ENCODE measurements at places on chromosomes 7 and 10.
A peak's percentile ranks its signal among the peaks of the same experiment; 100 is the strongest.

DNA sequence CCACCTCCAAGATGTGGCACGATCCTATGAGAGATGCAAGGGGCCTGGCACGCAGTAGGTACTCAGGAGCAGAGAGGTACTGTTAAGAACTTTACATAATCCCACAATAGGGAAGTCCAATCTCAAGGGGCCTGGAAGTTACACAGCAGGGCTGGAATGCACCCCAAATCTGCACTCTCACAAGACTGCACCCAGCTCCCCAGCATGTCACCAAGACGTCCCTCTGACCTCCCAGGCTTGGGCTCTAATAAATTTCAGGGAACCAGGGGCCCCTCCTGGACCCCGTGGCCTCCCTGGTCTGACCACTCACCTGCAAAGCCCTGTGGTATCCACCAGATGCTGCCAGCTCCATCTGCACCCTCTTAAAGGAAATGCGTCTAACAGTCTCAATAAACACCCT is 94.9 kb downstream of the OAT start:
- DNase-seq, result no peak

- no peak for DNase-seq
Observed at GRCh38 chr10:126597211-126597610, 73.3 kb downstream of the C10orf90 start.

- peak; percentile 59 for DNase-seq
Observed at GRCh38 chr7:55964261-55965099, at the start of gene NIPSNAP2. NIPSNAP2 (plus strand) TSS chr7:55964585; CDS start chr7:55964610, 25 bp downstream.

GRCh38 chr7:108136191-108136688 is 6.1 kb upstream of the LAMB4 start:
- no peak for DNase-seq

DNA sequence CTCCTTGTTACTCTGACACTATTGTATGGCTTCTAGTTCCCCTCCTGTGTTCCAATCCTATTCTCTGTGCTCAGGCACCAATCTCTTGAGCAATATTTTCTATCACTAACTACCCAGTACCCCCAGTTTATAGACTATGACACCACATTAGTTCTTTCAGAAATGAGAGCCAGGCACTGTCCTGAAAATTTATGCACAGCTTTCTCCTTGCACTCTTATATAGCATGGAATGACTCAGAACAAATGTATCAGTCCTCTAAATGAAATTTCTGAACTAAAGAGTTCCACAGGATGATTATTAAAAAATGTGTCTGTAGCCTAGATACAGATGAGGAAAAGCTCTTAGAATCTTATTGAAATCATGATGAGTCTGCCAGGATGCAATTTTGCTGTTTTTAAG is 489.9 kb downstream of the XPNPEP1 start:
- DNase-seq, result no peak

GRCh38 chr7:100626055-100626454 is 13.7 kb downstream of the MOSPD3 start:
- DNase-seq, result no peak

DNA sequence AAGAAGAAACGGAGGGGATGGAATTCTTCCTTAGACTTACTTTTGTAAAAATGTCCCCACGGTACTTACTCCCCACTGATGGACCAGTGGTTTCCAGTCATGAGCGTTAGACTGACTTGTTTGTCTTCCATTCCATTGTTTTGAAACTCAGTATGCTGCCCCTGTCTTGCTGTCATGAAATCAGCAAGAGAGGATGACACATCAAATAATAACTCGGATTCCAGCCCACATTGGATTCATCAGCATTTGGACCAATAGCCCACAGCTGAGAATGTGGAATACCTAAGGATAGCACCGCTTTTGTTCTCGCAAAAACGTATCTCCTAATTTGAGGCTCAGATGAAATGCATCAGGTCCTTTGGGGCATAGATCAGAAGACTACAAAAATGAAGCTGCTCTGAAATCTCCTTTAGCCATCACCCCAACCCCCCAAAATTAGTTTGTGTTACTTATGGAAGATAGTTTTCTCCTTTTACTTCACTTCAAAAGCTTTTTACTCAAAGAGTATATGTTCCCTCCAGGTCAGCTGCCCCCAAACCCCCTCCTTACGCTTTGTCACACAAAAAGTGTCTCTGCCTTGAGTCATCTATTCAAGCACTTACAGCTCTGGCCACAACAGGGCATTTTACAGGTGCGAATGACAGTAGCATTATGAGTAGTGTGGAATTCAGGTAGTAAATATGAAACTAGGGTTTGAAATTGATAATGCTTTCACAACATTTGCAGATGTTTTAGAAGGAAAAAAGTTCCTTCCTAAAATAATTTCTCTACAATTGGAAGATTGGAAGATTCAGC is 158.7 kb upstream of the LANCL2 start:
- DNase-seq, result no peak

- DNase-seq, result no peak
Observed at GRCh38 chr10:58930500-58930899, 245.9 kb upstream of the PHYHIPL start.

DNA sequence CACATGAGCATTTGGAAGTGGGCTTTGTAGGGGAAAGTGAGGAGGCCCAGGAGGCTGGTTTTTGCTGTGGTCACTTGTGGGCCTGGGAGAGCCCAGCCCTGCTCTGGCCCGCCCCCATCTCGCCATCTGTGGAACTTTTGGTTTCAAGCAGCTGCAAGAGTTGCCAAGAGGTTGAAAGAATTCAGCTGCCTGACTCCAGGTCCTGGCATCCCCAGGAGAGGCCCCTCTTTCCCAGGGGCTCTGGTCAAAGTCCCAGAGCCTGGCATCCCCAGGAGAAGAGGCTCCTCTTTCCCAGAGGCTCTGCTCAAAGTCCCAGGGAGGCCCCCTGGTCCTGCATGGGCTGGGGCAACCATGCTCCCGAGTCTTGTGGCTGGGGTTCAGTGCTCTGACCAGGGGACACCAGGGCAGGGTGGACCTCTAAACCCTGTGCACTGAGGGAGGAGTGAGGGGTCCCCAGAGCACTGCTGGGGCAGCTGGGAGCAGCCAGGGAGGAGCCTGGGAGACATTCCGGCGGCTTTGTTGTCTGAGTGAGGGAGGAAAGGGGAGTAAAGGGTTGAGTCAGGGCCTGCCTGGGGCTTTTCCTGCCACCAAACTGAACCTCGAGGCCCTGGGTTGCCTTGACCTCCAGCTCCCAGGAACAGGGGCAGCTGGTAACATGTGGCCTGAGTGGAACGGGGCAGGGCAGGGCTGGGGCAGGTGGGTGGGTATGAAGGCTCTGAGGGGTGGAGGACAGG is 27.7 kb upstream of the CSGALNACT2 start:
- DNase-seq, result no peak

DNA sequence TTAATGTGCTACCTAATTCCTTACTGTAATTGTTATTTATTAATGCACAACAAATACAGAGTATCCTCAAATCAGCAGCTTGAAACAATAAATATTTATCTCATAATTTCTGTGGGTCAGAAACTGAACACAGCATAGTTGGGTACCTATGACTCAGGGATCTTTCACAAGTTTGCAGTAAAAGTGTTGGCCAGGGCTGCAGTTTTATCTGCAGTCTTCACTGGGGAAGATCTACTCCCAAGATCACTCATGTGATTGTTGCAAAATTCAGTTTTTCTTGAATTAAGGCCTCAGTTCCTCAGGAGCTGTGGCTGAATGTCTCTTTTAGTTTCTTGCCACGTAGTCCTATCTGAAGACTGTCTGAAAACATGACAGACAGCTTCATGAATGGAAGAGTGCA is 237.8 kb downstream of the ZWINT start:
- no peak for DNase-seq

- no peak for DNase-seq
Observed at GRCh38 chr7:29254591-29254990, 60.0 kb downstream of the CHN2 start.

Data from activated CD4-positive, alpha-beta T cell treated with anti-CD3 and anti-CD28 coated beads, Interleukin-2, amount 50 U/mL, for 48 hours (primary cell).